ENCODE measurements at places on chromosomes 7 and 10.

DNA sequence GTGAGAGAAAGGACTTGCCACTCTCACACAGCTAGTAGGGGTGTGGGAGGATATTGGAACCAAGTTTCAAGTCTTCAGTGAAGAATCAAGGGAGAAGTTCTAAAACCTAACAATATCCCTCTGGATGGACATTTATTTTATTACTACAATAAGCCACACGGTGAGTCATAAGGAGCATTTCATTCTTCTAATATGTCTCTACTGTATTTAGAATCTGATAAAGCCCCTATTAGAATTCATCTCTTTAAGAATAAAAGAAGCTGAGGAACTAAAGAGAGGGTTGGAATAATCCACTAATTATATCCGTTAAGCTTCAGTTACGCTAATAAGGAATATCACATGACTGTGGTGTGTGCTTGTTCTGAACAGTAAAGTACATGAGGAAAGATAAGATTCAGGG is 40.9 kb upstream of the ATRNL1 start:
- no peak for DNase-seq

DNA sequence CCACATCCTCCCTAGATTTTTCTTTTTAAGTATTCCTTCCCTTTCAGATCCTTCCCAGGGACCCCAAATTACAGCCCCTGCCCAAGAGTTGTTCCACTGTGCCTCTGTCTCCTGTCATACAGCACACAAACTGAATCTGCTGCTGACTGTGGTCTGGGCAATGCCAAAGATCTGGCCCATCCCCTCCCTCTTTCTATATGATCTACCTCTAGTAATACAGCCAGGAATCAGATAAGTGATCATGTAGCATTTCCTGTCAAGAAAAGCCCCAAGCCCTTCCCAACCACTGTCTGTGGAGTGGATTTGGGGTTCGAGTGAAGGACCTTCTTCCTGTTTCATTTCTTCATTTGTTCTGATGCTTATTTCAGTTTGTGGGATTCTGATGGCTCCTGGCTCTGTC is 6.7 kb downstream of the STX1A start:
- no peak for DNase-seq

GRCh38 chr10:59830601-59831259 is 75.6 kb downstream of the CCDC6 start:
- no peak for DNase-seq

DNA sequence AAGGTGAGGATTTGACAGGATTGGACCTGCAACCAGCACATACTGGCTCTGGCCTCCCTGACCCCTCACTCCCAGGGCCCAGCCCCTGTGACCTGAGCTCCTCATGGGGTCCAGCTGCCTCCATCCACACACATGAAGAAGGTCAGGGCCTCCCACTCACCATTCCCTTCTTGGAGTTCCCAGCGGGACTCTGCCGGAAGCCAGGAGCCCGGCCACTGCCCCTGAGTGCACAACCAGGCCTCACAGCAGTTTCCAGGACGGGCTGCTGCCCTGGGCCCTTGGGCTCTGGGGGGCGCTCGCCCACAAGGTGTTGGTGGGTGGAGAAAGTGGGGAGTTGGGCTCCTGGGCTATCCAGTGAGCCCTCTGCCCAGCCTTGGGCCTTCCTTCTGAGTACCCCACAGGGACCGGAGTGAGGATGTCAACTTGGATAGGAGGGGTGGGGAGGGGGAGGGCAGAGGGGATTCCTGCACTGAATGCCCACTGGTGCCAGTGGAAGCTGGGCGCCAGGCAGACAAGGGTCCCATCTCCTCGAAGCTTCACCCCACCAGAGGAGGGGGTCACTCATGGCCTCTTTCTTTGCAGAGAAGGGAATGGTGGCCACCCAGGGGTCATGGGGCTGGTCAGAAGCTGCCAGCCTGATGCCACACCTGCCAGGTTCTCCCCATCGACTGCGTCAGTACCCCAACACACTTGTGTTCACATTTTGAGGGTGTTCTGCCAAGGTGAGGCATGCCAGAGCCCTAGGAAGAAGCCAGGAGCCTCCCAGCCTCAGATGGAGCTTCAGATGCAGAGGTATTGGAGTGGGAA is 115.3 kb downstream of the PTPN20 start:
- no peak for DNase-seq

- no peak for DNase-seq
Observed at GRCh38 chr10:16481052-16481728, 40.5 kb downstream of the C1QL3 start.

GRCh38 chr10:132417957-132418441 is 21.0 kb downstream of the PWWP2B start:
- no peak for DNase-seq

All from T-helper 22 cell (primary cell).